Body of pancreas (tissue), 4 donors: ENCODE measurements at places on chromosomes 4 and X.

- H3K36me3 ChIP-seq, result no peaks in the 10 kb centered on the region
- H3K4me3 ChIP-seq, result no peak overlapping the region
- H3K27me3 ChIP-seq, result no peaks in the 10 kb centered on the region
These were observed 15.0 kb upstream of the STARD8 start for GRCh38 chrX:68632491-68632890.

DNA sequence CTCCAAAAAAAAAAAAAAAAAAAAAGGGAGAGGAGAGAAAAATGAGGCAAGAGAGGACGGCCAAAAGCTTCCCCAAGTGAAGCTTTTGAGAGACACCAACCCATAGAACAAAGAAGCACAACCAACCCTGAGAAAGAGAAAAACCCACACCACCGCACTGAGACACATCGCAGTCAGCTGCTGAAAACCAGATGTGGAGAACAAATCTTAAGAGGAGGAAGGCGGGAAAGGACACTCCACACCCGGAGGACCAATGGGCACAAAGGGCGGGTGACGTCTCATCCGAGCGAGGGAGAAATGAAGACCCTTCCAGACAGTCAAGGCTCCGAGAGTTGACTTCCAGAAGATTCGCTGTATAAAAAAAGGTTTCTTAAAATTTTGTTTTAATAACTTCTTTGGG is 112.1 kb downstream of the AFAP1 start:
- no peaks in the 10 kb centered on the region for H3K27me3 ChIP-seq
- H3K4me3 ChIP-seq, result no peak overlapping the region
- no peaks in the 10 kb centered on the region for H3K36me3 ChIP-seq
- H3K4me1 ChIP-seq, result peaks cover 11% of the 10 kb centered on the region
- no peak overlapping the region for H3K27ac ChIP-seq
- DNase-seq, result no peak

DNA sequence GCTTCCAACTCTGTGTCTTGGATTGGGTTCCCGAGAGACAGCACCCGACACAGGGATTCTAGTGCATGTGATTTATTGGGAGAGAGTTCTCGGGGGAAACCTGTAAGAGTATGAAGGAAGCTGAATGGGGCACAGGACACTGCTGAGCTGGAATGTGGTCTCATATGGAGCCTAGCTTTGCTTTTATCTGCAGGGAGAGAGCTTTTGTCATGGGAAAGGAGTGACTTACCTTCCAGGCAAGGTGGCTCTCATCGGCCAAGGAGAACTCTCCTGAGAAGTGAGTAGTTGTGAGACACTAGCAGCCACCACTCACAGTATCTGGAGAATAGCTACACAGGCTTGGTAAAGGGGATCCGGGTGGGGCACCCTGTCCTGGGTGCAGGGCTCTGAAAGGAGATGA is 124.5 kb downstream of the NHS start:
- no peaks in the 10 kb centered on the region for H3K27me3 ChIP-seq
- H3K4me3 ChIP-seq, result no peak overlapping the region
- no peaks in the 10 kb centered on the region for H3K36me3 ChIP-seq
- peaks cover 5% of the 10 kb centered on the region for H3K4me1 ChIP-seq

DNA sequence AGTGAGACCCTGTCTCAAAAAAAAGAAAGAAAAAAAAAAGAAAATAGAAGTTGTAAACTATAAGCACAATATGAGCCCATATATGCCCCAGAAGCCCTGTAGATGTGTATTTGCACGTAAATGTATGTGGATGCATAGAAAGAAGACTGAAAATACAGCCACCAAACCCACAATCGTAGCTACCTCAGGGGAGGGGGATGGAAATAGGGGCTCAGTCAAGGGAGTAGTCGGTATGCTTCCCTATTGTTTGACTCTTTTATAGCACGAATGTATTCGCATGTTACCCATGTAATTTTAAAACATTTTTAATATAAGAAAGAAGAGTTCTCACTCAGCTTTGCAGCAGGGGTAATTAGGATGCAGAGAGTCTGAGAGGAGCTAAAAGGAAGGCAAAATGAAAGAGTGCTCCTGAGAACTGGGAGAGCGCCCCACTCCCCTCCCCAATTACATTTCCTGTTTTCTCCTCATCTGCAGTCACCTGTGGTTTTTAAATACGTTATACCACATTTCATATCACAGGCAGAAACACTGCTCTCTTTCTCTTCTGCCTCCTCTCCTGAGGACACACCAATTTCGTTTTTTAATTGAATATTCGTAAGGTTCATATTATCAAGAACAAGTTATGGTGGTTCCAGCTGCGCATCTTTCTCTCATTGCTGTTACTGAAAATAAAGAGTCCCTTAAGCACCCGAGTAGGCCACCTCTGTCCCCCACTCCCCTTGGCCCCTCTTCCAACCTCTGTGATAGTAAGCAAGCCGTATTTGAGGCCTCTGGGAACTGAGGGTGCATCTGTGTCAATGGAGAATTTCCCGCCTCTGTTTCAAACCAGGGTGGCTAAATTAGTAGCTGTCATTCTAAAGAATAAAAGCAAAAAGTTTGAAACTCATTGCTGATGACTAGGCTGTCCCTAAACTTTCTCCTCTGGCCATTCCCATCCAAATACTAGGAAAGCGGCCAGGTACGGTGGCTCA is 10.7 kb downstream of the SEPTIN6 start:
- H3K27me3 ChIP-seq, result no peaks in the 10 kb centered on the region
- H3K27ac ChIP-seq, result no peak overlapping the region
- H3K4me3 ChIP-seq, result no peak overlapping the region
- H3K4me1 ChIP-seq, result no peaks in the 10 kb centered on the region

DNA sequence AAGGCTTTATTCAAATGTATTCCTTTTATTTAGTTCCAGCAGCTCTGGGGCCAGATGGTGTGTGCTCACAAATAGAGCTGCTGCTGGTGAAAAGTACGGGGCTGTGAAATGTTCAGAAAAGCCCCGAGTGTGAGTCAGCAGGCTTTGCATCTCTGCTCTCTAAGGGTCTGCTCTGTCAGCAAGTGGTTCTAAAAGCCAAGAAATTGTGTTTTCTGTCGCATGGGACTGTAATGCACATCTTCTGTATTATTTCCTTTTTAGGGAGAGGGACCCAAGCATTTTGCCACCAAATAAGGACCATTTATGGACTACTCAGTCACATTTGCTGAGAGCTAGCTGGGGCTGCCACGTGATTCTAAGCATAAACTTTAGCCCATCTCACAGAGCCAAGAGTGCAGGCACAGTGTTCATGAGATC is 82.9 kb upstream of the NHS start:
- H3K27ac ChIP-seq, result no peak overlapping the region
- H3K4me3 ChIP-seq, result no peak overlapping the region

DNA sequence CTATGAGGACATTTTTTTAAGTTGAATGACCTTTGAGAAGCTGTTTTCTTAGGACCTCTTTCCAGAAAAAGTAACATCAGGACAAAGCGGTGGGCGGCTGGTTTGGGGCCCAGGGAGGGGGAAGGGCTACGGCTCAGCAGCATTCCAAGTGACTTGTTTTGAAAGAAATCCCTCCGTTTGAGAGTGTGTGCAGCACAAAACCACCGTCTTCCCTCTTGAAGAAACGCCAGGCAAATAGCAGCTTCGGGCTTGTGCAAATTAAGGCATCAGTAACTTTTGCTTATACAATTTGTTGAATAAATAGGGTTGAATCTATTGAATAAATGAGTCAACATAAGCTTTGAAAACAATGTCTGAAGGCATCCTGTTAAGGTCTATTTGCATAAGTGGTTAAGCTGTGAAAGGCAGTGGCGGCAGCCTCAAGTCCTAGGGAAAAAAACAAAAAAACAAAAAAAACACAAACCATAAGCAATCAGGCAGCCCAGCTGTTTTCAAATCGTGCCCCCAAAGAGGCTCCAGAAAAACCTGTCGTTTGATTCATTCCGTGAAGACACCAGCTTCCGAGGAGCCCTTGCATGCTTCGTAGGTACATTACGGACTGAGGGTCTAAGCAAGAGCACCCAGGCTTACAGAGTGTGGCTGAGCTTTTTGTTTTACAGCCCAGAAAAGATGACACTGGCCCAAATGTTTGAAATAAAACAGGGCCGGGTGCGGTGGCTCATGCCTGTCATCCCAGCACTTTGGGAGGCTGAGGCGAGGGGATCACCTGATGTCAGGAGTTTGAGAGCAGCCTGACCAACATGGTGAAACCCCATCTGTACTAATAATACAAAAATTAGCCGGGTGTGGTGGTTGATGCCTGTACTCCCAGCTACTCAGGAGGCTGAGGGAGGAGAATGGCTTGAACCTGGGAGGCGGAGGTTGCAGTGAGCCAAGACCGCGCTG is 103.7 kb downstream of the CRLF2 start:
- DNase-seq, result no peak
- H3K36me3 ChIP-seq, result no peaks in the 10 kb centered on the region

DNA sequence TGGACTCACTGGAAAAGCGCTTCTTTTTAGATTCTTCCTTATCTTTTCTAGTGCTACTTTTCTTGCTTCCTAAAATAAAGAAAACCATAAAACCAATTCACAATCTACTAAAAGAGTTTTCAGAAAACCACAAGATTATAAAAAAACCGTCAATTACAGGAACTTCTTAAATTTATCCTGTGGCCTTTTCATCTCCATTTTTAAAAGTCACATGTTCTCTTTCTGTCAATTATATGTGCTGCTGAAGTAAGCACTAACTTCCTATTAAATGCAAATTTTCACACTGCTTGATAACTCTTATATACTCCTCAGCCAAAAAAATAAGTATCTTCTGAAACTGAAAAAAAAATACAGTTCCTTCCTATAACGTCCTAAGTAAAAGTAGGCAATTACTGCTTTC is 32.8 kb downstream of the CENPC start:
- no peak for DNase-seq
- H3K36me3 ChIP-seq, result peaks cover 12% of the 10 kb centered on the region
- no peaks in the 10 kb centered on the region for H3K4me1 ChIP-seq
- H3K27ac ChIP-seq, result no peak overlapping the region
- H3K27me3 ChIP-seq, result no peaks in the 10 kb centered on the region
- no peak overlapping the region for H3K4me3 ChIP-seq

DNA sequence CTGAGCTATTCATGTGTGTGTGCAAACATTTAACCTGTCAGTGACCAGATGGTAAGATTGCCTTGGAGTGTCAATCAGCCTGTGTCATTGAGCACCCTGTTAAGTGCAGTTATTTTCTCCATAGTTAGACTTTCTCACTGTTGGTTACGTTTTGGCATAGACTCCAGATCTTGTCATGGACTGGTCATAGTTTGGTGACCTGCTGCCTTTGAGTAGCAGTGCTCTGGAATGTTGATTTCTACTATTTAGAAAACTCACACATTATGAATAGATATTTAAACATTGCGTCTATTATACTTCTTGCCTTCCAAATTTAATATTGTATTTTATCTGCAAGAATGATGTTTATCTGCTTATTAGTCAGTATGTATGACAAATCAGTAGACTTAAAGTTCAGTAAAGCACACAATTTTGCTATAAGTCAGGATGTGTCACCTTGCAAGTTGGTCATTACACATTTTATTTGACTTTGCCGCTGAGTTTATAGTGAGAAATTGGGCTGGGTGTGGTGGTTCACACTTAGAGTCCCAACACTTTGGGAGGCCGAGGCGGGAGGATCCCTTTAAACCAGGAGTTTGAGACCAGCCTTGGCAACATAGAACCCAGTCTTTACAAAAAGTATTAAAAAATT is 42.4 kb downstream of the KIAA0232 start:
- no peak overlapping the region for H3K4me3 ChIP-seq
- DNase-seq, result no peak
- no peaks in the 10 kb centered on the region for H3K4me1 ChIP-seq
- no peaks in the 10 kb centered on the region for H3K36me3 ChIP-seq

DNA sequence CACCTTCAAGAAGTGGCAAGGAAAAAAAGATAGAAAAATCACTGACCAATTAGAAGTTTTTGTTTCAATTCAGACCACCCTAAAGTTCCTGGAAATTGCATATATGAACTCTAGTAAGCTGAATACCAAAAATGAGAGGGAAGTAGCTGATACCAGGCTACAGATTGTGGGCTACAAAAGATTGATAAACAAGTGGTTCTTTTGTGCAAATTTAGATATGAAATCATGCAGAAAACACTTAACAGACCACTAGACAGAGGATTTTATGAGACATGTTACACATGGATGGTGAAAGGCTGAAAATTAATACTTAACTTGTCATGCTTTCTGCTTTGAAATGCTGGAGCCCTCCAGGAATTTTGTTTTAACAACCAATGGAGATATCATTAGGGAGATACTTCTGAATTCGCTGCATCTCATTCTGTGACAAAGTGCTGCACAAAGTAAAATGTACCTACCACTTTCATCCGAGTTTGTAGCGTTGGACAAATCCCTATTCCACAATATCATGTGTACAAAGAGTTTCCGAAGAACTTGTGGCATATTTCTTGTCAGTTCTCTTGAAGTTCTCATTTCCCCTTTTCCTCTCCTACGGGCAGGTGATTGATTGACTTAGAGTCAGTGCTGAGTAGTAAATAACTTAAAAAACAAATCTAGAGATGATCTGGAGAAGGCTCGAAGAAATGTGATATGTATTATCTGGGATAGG is 235.0 kb downstream of the PALLD start:
- no peaks in the 10 kb centered on the region for H3K4me1 ChIP-seq
- no peak overlapping the region for H3K4me3 ChIP-seq
- no peak for DNase-seq
- no peak overlapping the region for H3K27ac ChIP-seq

GRCh38 chr4:22508376-22508775 is 7.5 kb downstream of the ADGRA3 start:
- no peaks in the 10 kb centered on the region for H3K27me3 ChIP-seq
- no peak for DNase-seq
- no peaks in the 10 kb centered on the region for H3K36me3 ChIP-seq
- H3K4me3 ChIP-seq, result no peak overlapping the region

DNA sequence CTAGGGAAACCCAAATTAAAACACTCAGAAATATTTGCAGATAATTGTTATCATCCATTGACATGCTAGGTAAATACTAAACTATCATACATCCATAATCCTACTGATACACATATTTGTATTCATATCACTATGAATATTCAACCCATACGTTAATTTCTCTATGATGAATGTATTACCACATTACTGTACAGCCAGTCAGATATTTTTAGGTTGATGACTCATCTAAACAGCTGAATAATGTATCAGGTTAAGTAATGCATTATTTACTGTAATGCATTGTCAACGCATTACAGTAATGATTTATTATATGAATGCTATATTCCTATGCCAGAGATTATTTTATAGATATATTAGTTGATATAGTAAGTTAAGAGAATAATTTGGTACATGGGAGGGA is 37.1 kb downstream of the VEGFC start:
- H3K27me3 ChIP-seq, result no peaks in the 10 kb centered on the region
- H3K27ac ChIP-seq, result no peak overlapping the region
- no peaks in the 10 kb centered on the region for H3K4me1 ChIP-seq
- H3K36me3 ChIP-seq, result no peaks in the 10 kb centered on the region
- no peak for DNase-seq
- no peak overlapping the region for H3K4me3 ChIP-seq
